ENCODE measurements at places on chromosomes 4 and X.

GRCh38 chr4:143711543-143712154, 11.2 kb upstream of the FREM3 start:
- peak; percentile 16 for DNase-seq

GRCh38 chrX:9456250-9457074, 8.4 kb upstream of the TBL1X start:
- DNase-seq = peak; percentile 48

GRCh38 chrX:119095936-119096335, 23.1 kb downstream of the CT47C1 start:
- no peak for DNase-seq

- peak; percentile 93 for DNase-seq
Measured at GRCh38 chr4:74320559-74321118, 12.4 kb downstream of the EPGN start.

DNA sequence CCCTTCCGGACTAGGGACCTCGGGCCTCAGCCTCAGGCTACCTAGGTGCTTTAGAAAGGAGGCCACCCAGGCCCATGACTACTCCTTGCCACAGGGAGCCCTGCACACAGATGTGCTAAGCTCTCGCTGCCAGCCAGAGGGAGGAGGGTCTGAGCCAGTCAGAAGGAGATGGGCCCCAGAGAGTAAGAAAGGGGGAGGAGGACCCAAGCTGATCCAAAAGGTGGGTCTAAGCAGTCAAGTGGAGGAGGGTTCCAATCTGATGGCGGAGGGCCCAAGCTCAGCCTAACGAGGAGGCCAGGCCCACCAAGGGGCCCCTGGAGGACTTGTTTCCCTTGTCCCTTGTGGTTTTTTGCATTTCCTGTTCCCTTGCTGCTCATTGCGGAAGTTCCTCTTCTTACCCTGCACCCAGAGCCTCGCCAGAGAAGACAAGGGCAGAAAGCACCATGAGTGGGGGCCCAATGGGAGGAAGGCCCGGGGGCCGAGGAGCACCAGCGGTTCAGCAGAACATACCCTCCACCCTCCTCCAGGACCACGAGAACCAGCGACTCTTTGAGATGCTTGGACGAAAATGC, at the start of gene WAS:
WAS (plus strand) TSS at position 389 of the 572 bp plus-strand sequence; CDS start at position 444, 55 bp downstream.
- peak; percentile 79 for DNase-seq

All from hematopoietic multipotent progenitor cell treated with erythropoietin and hydrocortisone succinate and interleukin-3 and kit ligand, for 6 days (in vitro differentiated cells).